Suppressor macrophage (primary cell): ENCODE measurements at places on chromosomes 11 and 22.

DNA sequence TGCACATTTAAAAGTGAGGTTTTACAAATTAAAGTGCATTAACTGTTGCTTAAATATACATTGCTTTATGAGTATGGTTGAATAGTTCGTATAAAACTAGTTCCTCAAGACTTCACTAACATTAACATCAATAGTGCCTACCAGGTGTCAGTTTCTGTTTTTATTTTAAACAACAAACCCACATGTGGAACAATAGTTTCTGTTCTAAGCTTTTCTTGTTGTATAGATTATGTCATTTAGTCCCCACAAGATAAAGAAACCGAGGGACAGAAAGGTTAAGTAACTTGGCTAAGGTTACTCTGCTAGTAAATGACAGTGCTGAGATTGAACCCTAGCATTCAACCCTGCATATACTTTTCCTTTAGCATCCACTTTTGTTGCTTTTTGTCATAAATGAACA is 41.4 kb upstream of the ST14 start:
- no peak for DNase-seq

DNA sequence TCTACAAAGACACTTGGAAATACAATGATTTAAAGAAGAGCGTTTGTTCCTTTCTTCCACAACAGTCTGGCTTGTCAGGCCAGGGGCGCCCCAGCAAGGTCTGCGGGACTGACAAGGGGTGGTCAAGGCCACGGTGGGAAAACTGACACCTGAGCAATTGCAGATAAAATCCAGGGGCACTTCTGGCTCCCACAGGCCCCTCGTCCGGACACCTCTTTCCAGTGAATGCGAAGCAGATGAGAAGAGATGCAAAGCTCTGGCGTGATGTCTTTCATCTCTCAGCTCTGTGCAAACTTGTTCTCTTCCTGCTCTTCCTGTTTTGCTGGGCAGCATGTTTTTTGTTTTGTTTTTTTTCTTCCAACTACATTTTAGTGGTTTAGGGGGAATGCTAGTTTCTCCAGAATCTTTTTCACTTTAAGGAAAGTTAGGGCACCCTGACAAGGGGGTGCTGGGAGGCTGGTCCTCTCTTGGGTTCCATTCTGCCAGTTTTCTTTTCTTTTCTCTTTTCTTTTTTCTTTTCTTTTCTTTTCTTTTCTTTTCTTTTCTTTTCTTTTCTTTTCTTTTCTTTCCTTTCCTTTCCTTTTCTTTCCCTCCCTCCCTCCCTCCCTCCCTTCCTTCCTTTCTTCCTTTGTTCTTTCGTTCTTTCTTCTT is 11.1 kb upstream of the CBX6 start:
- DNase-seq: no peak

DNA sequence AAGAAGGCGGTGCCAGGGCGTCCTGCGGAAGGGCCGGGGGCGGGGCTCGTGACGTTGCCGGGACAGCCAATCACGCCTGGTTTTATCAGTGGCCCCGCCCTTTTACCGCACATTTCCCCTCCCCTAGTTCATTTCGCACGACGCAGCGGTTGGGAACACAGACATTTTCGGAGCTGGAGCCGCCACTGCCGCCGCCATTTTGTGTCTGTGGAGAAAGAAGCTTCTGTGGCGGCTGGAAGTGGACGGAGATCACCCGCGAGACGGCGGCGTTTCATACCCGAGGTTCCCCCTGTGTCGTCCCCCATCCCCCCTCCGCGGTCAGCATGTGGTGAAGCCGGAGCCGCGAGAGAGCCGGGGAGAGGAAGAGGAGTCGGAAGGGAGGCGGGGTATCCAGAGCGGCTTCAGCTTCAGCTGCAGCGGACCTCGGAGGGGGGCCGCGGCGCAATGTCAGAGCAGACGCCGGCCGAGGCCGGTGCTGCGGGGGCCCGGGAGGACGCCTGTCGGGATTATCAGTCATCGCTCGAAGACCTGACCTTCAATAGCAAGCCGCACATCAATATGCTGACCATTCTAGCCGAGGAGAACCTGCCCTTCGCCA is at the start of gene PCF11:
Gene PCF11 (plus strand): TSS at position 136 of the 598 bp plus-strand sequence. CDS start 309 bp downstream, at position 445.
- no peak for DNase-seq

DNA sequence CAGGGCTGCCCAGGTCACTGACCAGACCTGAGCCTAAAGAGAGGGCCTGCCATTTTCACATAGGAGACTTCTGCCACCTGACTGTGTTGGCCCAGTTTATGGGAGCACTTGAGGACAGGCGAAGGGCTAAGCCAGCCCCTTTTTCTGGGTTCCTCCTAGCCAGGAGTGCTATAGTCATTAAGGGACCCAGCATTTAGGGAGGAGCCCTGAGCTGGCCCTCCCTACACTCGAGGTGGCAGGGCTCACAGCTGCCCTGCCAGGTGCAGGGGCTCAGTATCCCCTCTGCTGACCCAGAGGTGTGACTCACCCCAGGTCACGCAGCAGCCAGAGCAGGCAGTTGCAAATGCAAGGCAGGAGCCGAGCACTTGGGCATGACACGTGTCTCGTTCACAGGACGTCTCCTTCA is 86.3 kb upstream of the CRYBB3 start:
- no peak for DNase-seq

- DNase-seq: no peak
Measured at GRCh38 chr11:94746721-94747120, 21.4 kb upstream of the AMOTL1 start.

- DNase-seq: peak; percentile 47
Measured at GRCh38 chr11:128488471-128488870, 98.9 kb downstream of the ETS1 start.

GRCh38 chr22:22394591-22394990 is 114.0 kb downstream of the ZNF280B start:
- DNase-seq: no peak

DNA sequence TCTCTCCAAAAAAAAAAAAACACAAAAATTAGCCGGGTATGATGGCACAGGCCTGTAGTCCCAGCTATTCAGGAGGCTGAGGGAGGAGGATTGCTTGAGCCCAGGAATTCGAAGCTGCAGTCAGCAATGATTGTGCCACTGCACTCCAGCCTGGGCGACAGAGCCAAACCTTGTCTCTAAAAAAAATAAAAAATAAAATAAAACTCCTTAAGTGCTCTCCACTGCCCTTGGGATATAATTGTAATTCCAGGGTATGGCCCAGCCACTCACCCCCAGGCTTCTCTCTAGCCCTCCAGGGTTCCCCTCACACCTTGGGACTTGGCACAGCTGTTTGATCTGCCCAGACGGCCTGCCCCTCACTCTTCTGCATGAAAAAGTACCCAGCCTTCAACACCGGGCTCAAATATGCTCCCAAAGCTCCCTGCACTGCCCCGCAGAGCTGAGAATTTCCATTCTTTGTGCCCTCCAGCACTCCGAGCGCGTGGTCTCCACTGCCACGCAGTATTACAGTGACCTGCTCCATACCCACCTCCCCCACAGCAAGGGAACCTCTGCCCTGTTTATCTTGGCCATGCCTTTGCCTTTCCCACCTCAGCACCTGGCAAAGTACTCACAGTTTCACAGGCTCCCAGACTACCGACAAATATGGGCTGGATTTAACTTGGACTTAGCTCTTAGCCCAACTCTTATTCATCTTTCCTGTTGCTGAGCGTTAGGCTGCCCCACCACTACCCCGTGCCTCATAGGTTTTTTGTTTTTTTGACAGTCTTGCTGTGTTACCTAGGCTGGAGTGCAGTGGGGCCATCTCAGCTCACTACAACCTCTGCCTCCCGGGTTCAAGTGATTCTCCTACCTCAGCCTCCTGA is 7.6 kb upstream of the FTH1 start:
- DNase-seq: no peak

DNA sequence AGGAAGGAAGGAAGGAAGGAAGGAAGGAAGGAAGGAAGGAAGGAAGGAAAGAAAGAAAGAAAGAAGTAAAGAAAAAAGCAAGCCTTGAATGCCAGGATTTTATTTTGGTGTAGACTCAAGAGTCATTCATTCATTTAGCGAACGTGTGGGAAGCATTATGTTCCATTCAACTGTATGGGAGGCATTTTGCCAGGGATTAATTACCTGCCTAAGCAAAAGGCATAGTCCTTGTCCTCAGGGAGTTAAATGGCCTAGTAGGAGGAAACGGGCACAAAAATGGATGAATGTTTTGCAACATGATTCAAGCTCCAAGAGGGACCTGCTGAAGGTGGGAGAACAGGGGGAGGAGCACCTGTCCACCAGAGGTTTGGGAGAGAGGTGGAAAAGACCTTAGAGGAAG is 16.2 kb upstream of the ZNRF3 start:
- no peak for DNase-seq

DNA sequence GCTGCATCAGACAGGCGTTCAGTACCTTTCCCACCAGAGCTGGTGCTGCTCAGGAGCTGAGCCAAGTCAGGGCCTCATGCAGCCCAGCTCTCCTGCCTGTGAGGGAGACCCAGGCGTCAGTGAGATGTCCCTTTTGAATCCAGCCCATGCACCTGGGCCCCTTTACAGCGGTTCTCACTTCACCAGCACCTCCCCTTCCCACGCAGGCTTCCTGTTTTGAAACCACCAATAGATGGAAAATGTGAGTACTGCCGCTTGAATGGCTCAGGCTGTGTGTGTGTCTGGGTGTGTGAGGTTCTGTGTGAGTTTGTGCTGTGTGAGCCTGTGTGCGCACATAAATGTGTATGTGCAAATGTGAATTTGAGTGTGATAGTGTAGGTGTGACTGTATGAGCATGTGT is 88.4 kb downstream of the UBASH3B start:
- DNase-seq: peak; percentile 72

DNA sequence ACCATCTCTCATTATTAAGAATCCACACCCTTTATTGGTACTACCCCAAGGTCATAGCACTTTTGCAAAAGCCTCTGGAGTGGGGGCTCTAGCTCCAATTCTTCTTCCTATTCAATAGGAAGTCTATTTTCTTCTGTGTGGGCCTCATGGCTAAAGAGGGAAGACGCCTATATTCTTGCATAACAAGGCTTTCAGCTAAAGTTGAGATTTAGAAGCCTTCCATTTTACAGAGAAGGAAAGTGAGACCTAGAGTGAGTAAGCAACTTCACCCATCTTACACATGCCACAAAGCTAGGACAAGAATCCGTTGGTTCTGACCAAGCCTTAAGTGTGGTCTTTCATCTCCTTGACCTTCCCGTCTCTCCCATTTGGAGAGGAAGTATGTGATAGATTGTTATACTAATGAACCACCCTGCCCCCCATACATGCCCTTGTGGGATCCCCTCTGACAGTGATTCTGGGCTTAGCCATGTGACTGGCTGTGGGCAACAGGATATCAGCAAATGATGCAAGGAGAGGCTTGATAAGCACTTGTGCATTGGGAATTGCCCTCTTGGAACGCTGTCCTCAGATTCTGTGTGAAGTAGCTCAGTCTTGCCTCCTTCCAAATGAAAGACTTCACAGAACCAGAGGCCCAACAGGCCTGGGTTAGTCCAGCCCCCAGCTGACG is 12.3 kb downstream of the BACE1 start:
- peak; percentile 47 for DNase-seq

- no peak for DNase-seq
Measured at GRCh38 chr11:44943696-44944095, 7.0 kb downstream of the TP53I11 start.

DNA sequence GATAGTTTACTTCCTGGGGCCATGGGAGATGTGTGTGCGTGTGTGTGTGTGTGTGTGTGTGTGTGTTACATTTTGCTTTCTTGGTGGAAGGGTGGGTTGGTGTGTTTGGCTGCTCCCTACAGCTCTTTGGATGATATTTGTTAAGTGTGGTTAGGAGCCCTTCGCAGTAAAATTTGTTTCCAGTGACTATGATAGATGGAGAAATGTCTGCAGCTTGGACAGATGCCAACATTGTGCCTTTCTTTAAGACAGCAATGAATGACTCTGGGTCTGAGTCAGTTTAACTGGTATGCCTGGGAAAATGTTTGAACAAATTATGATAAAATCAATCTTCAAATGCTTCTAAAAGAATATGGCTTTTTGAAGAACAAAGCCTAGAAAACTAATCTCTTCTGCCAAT is 102.7 kb upstream of the TRPC6 start:
- no peak for DNase-seq

DNA sequence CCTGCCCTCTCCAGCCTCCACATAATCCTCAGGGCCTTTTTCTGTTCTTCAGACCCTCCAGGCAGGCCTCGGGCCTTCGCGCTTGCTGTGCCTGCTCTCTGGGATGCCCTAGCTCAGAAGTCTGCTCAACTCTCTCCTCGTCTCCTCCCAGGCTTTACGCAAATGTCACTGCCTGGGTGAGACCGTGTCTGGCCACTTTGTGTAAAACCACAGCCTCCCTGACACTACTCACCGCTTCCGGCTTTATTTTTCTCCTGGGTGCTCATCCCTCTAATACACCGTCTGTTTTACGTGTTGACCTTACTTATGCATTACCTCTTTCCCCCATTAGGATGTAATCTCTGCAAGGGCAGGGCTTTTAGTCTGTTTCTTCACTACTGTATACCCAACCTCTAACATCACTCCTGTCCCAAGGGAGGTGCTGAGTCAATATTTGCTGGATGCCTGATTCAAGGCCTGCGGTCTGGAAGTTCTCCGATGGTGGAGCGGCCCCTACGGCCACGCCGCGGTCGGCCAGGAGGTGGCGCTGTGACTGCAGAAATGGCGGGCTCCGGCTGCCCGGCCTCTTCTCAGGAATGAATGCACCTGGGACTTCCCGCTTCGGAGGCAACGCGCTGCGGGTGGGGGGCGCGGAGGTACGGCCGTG is 58.2 kb upstream of the THY1 start:
- DNase-seq: peak; percentile 66

DNA sequence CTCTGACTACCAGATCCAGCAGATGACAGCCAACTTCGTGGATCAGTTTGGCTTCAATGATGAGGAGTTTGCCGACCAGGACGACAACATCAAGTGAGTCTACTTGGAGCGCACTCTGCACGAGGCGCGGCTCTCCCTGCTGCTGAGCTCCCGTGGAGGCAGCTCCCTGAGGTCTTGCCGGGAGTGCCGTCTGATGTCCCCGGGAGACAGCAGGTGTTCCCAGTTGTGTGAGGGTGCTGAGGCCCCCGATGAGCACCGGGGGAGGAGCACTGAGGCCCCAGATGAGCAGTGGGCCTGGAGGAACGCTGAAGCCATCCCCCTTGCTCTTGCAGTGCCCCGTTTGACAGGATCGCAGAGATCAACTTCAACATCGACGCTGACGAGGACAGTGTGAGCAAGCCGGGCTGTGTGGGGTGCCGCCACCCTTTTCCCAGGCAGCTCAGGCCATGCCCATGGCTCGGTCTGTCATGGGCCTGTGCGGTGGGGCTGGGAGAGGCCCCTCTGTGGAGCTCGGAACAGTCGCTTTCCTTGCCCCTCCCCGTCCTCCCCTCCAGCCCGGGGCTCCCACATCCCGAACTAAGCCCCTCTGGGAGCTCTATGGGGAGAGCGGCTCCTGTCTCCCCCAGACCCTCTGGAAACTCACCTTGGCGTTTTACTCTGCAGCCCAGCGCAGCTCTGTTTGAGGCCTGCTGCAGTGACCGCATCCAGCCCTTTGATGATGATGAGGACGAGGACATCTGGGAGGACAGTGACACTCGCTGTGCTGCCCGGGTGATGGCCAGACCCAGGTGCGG is 37.1 kb downstream of the SBF1 start:
- DNase-seq: no peak

GRCh38 chr22:17945888-17946648 is 78.3 kb downstream of the MICAL3 start:
- no peak for DNase-seq

DNA sequence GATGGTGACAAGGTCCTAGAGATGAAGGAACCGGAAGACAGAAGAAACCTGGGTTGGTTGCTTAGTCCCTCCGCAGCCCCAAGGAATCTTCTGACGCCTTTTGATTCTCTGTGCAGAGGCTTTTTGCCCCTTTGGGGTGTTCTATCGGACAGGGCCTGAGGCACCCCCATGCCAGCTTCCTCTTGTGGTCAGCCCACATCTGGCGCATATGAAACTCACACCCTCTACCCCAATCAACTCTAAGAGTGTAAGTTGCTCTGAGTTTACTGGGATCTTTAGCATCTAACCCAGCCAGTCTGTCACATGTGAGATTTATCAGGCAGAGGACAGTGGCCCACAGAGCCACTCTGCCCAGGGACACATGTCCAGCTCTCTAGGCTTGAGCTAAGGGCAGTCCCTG is 17.4 kb downstream of the RASD2 start:
- DNase-seq: peak; percentile 30
